ENCODE measurements at places on chromosomes 2 and 18.
A peak's percentile ranks its signal among the peaks of the same experiment; 100 is the strongest.

GRCh38 chr2:158578703-158579330, 122.1 kb downstream of the PKP4 start:
- DNase-seq = no peak

GRCh38 chr2:187263675-187264560, 184.1 kb downstream of the CALCRL start:
- DNase-seq = no peak

GRCh38 chr18:49853436-49853835, 40.1 kb upstream of the ACAA2 start:
- DNase-seq = no peak

GRCh38 chr2:240561325-240561971, 1.3 kb downstream of the DUSP28 start:
- no peak for DNase-seq

DNA sequence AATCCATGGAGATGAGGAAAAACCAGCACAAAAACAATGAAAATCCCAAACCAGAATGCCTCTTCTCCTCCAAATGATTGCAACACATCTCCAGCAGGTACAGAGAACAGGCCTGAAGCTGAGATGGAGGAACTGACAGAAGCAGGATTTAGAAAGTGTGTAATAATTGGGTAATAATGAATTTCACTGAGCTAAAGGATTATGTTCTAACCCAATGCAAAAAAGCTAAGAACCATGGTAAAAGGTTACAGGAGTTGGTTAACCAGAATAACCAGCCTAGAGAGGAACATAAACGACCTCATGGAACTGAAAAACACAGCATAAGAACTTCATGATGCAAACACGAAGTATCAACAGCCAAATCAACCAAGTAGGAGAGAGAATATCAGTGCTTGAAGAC, 13.7 kb upstream of the SERPINB11 start:
- no peak for DNase-seq

DNA sequence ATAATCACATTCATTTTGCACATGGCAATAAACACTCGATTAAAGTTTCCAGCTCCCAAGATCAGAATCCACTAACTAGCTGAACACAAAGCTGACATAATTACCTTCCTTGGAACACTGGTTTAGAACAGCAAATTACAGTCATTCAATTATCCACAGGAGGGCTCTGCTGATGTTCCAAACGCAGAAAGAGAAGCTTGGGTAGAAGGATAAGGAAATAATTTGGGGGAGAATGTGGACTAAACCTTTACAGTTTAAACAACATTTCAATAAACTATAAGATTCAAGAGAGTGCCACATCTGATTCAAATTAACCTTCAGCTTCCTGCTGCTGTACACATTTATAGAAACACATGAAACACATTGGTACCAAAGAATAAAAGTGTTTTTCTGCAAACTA, 67.8 kb upstream of the ARL4C start:
- DNase-seq = no peak

DNA sequence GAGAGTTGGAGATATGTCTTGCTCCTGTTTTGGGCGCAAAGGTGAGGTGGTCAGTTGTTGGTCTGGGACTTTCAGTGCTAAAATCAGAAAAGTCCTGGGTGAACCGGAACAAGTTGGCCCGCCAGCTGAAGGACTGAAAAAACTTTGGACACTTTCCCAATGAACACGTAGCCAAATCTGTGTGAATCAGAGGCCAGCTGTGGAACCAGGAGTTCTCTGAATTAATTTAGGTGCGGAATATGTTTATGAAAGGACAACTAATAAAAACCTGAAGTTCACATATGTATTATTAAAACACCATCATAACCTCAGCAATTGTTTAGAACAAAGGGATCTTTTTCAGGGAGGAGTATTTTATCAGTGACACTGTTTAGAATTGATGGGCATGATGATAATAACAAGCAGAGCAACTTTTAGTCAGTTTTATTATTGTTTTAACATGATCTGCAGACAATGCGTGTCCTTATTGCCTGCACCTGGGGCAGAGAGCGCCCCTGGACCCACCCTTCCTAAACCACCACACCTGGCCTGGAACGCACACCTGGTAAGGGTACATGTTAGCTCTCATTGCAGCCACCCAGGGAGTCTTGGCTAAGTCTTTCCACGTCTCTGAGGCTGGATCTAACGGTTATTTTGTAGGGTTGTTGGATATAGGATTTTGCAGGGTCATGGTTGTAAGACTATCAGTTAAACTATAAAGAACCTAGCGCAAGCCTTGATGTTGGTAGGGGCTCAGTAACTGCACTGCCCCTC, 9.9 kb upstream of the ODC1 start:
- no peak for DNase-seq

GRCh38 chr2:100260712-100261620, 61.3 kb downstream of the LONRF2 start:
- peak; percentile 17 for DNase-seq

DNA sequence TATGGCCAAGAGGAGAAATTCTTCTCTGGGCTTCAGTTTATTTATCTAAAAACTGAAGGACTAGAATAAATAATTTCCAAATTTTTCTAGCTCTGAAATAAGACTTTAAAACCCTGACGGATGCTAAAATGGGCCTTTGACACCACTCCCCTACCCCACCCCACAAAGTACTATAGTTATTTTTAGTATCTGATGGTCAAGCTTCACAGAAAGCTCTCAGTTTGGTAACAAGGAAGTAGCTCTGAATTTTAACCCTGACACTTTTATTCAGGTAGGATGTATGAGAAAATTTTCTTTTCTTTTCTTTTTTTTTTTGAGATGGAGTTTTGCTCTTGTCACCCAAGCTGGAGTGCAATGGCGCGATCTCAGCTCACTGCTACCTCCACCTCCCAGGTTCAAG, 2.4 kb downstream of the RBKS start:
- DNase-seq = no peak

- peak; percentile 63 for DNase-seq
Measured at GRCh38 chr2:69565431-69565839, 78.1 kb downstream of the AAK1 start.

GRCh38 chr2:147098940-147099339, 745.9 kb upstream of the ACVR2A start:
- DNase-seq = no peak

DNA sequence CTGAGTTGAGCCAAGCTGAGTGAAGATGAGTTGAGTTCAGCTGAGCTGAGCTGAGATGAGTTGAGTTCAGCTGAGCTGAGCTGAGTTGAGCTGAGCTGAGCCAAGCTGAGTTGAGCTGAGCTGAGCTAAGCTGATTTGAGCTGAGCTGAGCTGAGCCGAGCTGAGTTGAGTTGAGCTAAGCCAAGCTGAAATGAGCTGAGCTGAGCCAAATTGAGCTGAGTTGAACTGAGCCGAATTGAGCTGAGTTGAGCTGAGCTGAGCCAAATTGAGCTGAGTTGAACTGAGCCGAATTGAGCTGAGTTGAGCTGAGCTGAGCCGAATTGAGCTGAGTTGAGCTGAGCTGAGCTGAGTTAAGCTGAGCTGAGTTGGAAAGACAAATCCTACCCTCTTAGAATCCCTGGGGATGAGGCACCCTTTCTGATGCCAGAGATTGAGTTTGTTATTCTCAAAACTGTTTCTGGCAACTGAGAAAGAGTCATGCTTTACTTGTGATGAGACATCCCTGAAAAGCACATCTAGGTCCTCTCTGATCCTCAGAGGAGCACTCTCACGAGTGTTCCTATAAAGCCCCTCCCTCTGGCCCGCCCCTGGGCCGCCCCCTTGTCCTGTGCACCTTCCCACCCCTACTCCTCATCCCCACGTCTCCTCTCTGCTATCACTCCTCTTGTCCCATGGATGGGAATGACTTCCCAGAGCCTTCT, 116.5 kb downstream of the MCFD2 start:
- DNase-seq = no peak

- DNase-seq = no peak
Measured at GRCh38 chr2:48287976-48288375, 242.0 kb upstream of the STON1 start.

- DNase-seq = no peak
Measured at GRCh38 chr2:50591642-50592041, 440.3 kb downstream of the NRXN1 start.

Measured in stimulated activated CD8-positive, alpha-beta memory T cell treated with anti-CD3 and anti-CD28 coated beads, Interleukin-2, amount 100 ng/mL, for 48 hours (primary cell).